ENCODE measurements at places on chromosomes 5 and 9.
A peak's percentile ranks its signal among the peaks of the same experiment; 100 is the strongest.

- no peak for DNase-seq
These were observed 15.7 kb downstream of the KIAA1958 start for GRCh38 chr9:112502175-112502946.

DNA sequence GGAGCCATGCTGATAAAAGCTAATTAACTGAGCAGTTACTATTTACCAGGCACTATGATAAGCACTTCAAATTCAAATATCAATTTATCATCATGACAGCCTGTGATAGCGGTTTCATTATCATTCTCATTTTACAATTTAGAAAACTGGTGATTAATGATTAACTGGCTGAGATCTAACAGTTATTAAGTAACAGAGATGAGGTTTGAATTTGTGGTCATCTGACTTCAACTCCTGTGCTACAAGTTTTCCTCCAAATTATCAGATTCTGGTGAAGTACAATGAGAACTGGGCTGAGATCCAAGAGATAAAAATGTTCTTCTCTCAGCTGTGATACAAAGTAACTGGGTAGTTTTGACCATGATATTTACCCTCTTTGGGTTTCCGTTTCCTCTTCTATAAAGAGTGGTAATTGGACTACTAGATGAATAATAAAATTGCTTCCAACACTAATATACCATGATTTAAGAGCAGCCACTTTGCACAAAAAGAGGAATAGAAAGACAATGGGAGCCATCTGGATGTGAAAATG lies 74.5 kb upstream of the CCNG1 start:
- DNase-seq = peak; percentile 45

DNA sequence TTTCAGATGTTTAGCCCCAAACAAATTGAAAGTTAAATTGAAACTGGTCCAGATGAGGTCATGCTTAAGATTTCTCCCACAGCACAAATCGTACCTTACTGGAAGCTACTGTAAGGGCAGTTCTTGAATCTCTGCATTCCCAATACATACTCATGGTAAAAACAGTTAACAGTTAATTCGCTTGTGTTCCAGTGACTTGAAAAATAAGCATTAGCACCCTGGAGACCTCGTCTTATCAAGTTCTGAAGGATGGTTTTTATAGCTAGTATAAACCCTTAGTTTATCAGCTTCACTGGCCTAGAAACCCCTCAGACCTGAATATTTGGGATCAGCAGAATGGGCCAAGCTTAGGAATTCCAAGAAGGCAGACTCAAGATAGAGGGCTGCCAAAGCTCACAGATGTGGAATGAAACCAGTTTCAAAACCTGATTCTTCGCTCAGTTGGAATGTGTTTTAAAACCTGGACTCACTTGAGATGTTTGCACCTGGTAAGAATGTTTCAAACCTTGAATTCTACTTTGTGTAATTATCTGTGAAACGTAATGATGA lies 103.6 kb downstream of the C9orf152 start:
- peak; percentile 76 for DNase-seq

DNA sequence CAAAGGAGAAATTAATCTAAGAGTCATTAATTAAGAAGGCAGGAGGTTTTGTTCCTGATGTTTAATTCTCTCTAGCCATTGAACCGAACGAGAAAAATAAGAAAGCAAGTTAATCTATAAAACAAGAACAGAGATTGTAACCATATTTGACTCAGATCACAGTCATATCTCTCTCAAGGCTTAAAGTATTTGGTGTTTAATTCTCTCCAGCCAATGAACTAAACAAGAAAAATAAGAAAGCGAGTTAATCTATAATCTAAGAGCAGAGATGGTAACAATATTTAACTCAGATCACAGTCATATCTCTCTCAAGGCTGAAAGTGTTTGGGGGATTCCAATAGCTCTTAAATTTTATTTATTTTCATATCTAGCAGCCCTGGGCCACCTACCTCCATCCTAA lies 74.4 kb upstream of the SHISAL2B start:
- no peak for DNase-seq

DNA sequence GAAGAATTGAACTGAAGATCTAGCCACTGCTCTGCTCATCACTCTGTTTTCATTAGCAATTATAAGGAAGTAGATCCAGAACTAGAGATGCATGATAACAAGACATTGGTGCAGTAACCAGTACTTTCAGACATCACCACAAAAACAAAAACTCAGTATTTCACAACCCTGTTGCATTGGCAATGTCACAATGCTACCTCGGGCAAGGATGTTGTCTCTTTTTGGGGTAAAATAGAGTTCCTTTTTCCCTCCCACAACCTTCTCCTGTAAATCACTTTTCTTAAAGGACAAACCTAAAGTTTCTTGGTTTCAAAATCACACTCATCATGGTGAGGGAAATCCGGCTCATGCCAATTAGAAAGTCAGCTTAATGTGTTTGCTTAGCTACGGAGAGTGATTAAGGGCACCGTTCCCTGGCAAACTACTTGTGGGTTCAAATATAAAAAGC lies 420.1 kb upstream of the MEF2C start:
- DNase-seq = no peak

DNA sequence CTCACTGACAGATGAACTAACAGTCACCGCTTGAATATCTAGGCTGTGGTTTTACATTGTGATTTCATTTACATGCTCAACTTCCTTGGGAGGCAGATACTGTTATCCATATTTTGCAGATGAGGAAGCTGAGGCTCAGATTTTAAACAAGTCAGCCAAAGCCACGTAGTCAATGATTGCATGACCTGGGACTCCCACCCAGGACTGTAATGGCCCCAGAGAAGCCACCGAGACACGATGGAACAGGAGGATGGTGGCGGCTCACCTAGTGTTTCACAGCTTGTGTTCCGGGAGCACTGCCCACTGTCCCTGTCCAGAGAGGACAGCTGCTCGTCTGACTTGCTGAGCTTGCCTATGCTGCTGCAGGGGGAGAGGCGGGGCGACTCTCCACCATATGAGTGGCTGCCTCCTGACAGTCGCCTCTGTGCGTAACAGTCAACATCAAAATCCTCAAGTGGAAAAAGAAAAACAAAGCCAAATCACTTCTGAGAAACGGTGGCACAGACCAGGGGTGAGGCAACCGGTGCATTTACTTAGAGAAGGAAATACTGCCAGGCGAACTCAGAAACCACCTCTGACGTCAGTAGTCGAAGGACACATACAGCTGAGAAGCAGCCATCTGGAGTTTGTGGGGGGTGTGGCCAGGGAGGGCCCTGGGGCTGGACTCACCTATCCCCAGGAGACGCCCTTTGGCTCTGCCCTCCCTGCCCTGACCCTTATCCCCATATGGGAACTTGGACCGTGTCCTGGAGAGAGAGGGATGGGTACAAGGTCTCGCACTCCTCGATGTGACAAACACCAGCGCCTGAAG lies 82.5 kb downstream of the PRRT1B start:
- no peak for DNase-seq

GRCh38 chr5:139385061-139386049 lies 2.3 kb upstream of the SLC23A1 start:
- DNase-seq = no peak

- DNase-seq = no peak
These were observed 11.8 kb upstream of the JAK2 start for GRCh38 chr9:4973246-4973645.

- no peak for DNase-seq
These were observed 297.0 kb downstream of the ARHGEF28 start for GRCh38 chr5:73922875-73923557.

DNA sequence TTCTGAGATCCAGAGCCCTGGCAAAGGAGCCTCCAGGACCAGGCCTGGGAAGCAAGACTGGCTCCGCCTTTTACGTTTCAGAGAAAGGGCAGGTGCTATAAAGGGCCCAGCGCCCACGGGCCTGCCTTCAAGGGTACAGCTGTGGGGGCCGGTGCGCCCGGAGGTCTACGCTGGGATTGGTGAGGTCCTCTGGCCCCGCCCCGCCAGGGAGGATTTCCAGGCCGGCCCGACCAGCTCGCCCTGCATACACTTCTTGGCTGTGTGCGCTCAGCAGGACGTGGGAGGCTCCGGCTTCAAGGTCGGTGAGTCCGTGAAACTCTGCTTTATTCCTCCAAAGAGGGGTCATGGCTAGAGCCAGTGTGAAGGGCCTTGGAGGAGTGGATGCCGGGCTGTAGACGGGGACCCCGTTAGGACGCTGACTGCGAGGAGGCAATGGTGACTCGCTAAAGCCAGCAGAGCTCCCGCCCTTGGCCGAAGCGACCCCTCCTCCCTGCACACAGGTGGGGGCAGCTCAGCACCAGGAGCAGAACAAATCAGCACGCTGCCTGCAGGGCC lies at the start of gene CKMT2:
Gene CKMT2, plus strand, starts transcription at position 243 of the 555 bp plus-strand sequence. CDS start 17,811 bp downstream, outside the sequence.
- peak; percentile 75 for DNase-seq

DNA sequence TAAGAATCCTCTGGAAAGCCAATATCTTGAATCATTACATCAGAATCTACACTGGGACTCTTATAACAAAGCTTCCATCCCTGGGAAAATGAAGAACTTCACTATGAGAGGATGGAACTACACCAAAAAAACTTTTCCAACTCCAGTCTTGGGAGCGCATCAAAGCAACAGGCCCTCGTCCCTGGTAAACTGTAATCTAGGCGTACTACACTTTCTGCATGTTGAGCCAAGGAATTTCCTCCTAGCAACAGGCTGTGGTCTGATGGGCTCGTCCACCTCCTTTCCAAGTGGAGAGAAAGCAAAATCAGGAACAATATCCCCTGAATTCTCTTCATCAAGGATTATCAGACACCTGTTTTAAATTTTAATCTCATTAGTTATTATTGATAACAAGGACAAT lies 94.1 kb downstream of the NFIB start:
- peak; percentile 76 for DNase-seq

DNA sequence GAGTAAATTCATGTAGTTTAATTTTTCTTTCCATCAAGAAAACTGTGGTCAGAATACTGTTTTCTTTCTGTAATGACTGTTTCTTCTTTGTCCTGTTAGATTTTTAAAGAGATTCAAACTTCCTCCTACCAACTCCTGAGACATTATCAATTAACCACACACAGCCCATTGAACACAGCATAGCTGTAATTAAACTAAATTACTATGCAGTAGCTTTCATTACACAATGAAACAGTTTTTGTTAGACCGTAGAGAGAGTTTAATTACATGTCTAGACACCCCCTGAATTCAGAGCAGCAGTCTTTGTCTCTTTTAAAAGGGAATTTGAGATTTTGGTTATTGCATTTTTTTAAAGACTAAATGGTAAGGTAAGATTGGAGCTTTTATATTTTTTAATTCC lies 77.5 kb downstream of the STARD4 start:
- DNase-seq = no peak

- DNase-seq = no peak
These were observed 249.7 kb upstream of the ZNF462 start for GRCh38 chr9:106613250-106613737.

DNA sequence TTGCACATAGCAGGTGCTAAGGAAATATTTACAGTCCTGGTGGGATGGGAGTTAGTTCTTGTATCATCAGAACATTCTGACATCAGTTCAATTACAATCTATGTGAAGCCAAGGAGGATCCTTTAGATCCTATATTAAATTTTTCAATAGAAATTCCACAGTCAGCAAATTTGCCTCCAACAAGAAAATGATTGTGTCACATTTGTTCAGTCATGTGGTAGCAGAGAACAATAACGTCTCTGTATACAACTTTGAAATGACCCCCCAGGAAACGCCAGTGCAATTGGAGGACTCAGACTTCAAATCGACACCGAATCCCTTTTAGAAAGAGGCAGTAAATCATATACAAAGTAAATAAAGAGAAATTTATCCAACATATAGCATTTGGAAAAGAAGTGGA lies 392.1 kb downstream of the DTWD2 start:
- DNase-seq = no peak

- DNase-seq = no peak
These were observed 12.6 kb downstream of the HMGCR start for GRCh38 chr5:75349663-75350062.

All from lung (tissue), 17 donors.